ENCODE measurements at places on chromosomes 7 and 10. TPM values are rescaled to one million over a fixed set of nuclear protein-coding genes. Genes with fewer than 3 reads are reported as not detected.

GRCh38 chr7:77330169-77330882 is 85.8 kb downstream of the GSAP start:
- no peaks in the 10 kb centered on the region for H3K36me3 ChIP-seq
- H3K4me1 ChIP-seq = peaks cover 50% of the 10 kb centered on the region
- H3K27me3 ChIP-seq = no peaks in the 10 kb centered on the region

GRCh38 chr7:2099048-2099957 is 133.4 kb downstream of the MAD1L1 start:
- peak overlapping the region; percentile 57 for H3K27ac ChIP-seq
- H3K4me1 ChIP-seq = peaks cover 42% of the 10 kb centered on the region
- H3K4me3 ChIP-seq = peak overlapping the region; percentile 15
- DNase-seq = peak; percentile 59
- peaks cover 14% of the 10 kb centered on the region for H3K36me3 ChIP-seq
- H3K27me3 ChIP-seq = peaks cover 1% of the 10 kb centered on the region

- no peak overlapping the region for H3K4me3 ChIP-seq
- H3K36me3 ChIP-seq = no peaks in the 10 kb centered on the region
- no peaks in the 10 kb centered on the region for H3K4me1 ChIP-seq
- H3K27me3 ChIP-seq = no peaks in the 10 kb centered on the region
Measured at GRCh38 chr7:85602196-85602595, 415.3 kb upstream of the SEMA3D start.

DNA sequence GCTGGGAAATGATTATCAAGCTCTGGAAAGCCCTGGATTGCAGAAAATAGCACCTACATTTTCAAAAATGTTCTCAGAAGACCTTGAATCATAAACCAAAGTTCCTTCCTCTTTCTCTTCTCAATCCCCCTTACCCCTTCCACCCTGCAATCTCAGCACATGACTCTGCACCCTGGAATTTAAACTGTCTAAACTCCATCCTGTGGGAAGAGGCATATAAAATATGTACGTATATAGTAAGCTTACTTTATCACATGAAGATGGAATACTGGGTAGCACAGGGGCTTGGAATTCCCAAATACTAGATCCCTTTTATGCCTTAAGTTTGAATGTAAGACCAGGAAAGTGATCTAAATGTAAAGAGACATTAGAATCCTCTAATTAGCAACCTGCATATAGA is 7.7 kb downstream of the AGMO start:
- no peak overlapping the region for H3K27ac ChIP-seq
- no peaks in the 10 kb centered on the region for H3K36me3 ChIP-seq
- H3K27me3 ChIP-seq = no peaks in the 10 kb centered on the region
- no peaks in the 10 kb centered on the region for H3K4me1 ChIP-seq
- DNase-seq = no peak

The LRRN3 gene
- 193 TPM for total RNA-seq

The NOS3 gene
- 12.5 TPM for total RNA-seq

The GRB10 gene
- total RNA-seq = 1.4 TPM

All from activated naive CD8-positive, alpha-beta T cell treated with anti-CD3 and anti-CD28 coated beads, Interleukin-2, amount 10 ng/mL, durations not matched to agents 7 days and 5 days (primary cell).